Tibial nerve (tissue), 4 donors: ENCODE measurements at places on chromosomes 7 and 10. TPM values are rescaled to one million over a fixed set of nuclear protein-coding genes. Genes with fewer than 3 reads are reported as not detected.
A peak's percentile ranks its signal among the peaks of the same experiment; 100 is the strongest.

GRCh38 chr7:21238400-21239116, 189.3 kb upstream of the SP4 start:
- DNase-seq = no peak
- H3K27me3 ChIP-seq = no peaks in the 10 kb centered on the region
- H3K36me3 ChIP-seq = no peaks in the 10 kb centered on the region
- H3K4me1 ChIP-seq = no peaks in the 10 kb centered on the region
- no peak overlapping the region for H3K4me3 ChIP-seq

DNA sequence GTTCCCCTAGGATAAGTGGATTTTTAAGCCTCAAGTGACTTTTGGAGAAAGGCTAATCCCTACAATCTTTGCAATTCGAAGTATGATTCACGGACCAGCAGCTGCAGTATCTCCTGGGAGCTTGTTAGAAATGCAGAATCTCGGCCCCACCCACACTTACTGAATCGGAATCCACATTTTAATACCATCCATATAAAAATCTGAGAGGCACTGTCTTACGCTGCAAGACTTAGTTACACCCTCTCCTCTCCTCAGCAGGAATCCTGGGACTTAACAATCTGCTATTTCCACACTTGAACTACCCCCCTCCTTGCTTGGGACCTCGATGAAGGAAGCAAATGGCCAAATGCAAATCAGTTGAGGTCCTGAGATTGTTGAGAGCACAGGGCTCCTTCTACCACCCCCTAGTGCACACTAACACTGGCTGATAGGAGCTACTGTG, 21.0 kb downstream of the ITPRIP start:
- no peaks in the 10 kb centered on the region for H3K36me3 ChIP-seq
- no peaks in the 10 kb centered on the region for H3K27me3 ChIP-seq
- H3K4me1 ChIP-seq = peaks cover 72% of the 10 kb centered on the region
- peak overlapping the region; percentile 97 for H3K27ac ChIP-seq
- H3K4me3 ChIP-seq = no peak overlapping the region

- DNase-seq = no peak
- H3K4me1 ChIP-seq = no peaks in the 10 kb centered on the region
- no peaks in the 10 kb centered on the region for H3K36me3 ChIP-seq
- H3K27me3 ChIP-seq = no peaks in the 10 kb centered on the region
These were observed 124.2 kb downstream of the ATE1 start for GRCh38 chr10:121803611-121804010.

DNA sequence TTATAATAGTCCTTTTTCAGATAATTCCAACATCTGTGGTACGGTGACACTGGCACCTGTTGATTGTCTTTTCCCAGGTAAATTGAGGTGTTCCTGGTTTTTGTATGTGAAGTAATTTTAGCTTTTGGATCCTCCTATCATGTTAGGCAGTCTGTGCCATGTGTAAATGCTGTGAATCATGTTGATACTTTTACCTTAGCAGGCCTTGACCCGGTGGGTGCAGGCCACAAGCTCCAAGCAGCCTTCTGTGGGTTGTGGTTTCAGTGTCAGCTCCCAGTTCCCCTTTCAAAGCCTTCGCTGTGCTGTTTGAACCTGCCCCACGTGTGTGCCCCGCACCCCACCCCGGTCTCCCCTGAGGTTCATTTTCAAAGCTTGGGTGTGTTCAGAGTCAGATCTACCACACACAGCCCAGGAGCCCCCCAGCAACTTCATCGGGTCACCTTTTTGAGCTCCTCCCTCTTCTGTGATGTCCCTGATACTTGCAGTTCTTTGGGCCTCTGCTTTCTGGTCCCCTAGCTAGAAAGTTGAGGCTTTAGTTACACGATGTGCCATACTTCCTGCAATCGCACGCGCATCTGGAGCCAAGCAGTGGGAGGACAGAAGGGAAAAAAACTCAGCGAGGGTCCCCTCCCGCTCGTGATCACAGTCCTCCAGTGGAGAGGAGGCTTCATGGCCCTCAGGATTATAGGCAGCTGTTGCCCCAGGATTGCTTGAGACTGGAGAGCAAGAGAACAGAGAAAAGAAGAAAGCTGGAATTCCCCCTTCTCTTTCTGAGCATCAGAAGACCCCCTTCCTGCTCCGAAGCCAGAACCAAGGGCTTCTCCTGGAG, 8.7 kb upstream of the BHLHA15 start:
- no peaks in the 10 kb centered on the region for H3K27me3 ChIP-seq
- no peaks in the 10 kb centered on the region for H3K36me3 ChIP-seq
- DNase-seq = no peak

DNA sequence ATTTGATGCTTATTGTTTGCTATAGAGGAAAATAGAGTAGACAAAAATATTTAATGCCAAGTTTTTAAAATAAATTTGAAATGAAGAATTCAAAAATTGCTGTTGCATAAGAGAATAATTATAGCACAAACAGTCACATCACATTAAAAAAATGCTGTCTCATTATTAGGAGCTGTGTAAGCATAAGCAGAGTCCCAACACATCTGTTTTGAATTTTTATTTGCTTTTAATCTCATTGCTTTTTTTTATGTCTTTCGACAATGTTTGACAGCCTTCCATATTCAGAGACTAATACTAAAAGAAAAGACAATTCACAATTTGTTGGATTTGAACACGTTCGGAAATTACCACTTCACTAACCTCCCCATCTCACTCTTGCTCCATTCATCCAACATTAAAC, 143.5 kb downstream of the TFPI2 start:
- no peak overlapping the region for H3K27ac ChIP-seq
- no peaks in the 10 kb centered on the region for H3K36me3 ChIP-seq
- no peak for DNase-seq
- no peaks in the 10 kb centered on the region for H3K27me3 ChIP-seq

DNA sequence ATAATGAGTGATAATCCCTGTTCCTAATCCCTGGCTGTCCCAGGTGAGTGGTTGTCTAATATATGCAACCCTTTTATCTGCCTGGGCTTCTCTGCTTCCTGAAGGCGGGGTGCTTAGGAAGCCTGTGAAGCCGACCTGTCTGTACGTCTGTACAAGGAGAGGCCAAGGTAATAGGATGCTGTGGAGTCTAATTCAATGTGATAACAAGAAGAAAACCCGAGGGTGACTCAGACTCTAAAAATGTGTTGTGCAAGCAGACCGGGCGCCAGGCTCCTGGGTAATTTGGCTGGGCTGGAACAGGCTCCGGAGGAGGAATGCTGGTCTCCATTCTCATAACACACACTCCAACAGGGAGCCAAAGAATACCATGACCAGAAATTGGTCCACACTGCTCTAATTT, 43.6 kb downstream of the THNSL1 start:
- peak; percentile 38 for DNase-seq
- H3K27me3 ChIP-seq = no peaks in the 10 kb centered on the region
- H3K4me3 ChIP-seq = no peak overlapping the region

GRCh38 chr7:621572-622285, 102.1 kb upstream of the PDGFA start:
- H3K4me3 ChIP-seq = no peak overlapping the region
- no peak for DNase-seq
- H3K27me3 ChIP-seq = no peaks in the 10 kb centered on the region
- no peaks in the 10 kb centered on the region for H3K36me3 ChIP-seq
- no peaks in the 10 kb centered on the region for H3K4me1 ChIP-seq

GRCh38 chr10:89837165-89838043, 136.0 kb downstream of the KIF20B start:
- no peaks in the 10 kb centered on the region for H3K4me1 ChIP-seq
- DNase-seq = peak; percentile 15
- no peak overlapping the region for H3K27ac ChIP-seq
- H3K27me3 ChIP-seq = peaks cover 14% of the 10 kb centered on the region
- peak overlapping the region; percentile 26 for H3K4me3 ChIP-seq
- H3K36me3 ChIP-seq = no peaks in the 10 kb centered on the region

DNA sequence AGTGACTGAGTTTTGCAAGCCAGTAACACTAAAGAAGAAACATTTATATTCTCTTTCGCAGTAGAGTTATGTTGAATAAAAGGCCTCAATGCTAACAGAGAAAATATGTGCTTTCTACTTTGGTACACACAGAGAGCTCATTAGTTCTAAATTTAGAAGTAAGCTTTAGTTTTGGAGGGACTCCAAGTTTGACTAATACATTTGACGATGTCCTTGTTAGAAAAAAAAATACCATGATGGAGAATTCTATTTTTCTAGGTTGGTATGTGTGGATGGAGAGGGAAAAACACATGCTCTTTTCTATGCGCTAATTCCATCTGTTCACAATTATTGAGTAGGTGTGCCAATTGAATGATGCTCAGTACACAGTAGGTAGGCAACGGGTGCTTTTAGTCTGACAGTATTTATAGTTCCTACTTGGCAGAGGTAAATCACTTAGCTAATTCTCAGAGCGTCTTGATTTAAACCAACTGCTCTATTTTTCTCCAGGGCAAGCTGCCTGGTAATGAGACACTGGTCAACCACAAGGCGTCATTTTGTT, 327.2 kb upstream of the AKR1E2 start:
- no peak overlapping the region for H3K4me3 ChIP-seq
- no peaks in the 10 kb centered on the region for H3K27me3 ChIP-seq
- no peak for DNase-seq
- peak overlapping the region; percentile 87 for H3K27ac ChIP-seq

DNA sequence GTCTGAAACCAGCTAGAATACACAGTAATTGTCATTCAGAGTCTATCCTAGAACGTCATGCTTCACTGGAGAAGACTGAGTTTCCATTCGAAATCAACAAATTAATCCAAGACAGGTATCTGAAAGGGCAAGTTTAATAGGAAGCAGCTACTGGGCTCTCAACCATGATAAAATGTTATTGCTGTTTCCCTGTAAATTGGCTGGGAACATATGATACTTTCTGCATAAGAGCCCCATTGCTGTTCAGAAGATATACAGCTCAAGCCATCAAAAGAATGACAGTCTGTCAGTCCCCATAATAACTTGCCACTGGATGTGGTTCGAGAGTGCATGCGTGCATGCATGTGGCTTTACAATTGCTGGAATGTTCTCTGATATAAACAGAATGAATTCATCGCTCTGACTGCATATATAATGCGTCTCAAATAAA, 129.0 kb downstream of the HIBADH start:
- no peaks in the 10 kb centered on the region for H3K27me3 ChIP-seq
- H3K36me3 ChIP-seq = no peaks in the 10 kb centered on the region
- no peak overlapping the region for H3K4me3 ChIP-seq

- DNase-seq = no peak
- H3K27ac ChIP-seq = no peak overlapping the region
- H3K4me1 ChIP-seq = no peaks in the 10 kb centered on the region
- no peaks in the 10 kb centered on the region for H3K27me3 ChIP-seq
- H3K36me3 ChIP-seq = no peaks in the 10 kb centered on the region
These were observed 116.0 kb upstream of the IMMP2L start for GRCh38 chr7:111678281-111678680.

GRCh38 chr10:90435296-90435695, 422.5 kb downstream of the HTR7 start:
- DNase-seq = no peak
- H3K27ac ChIP-seq = no peak overlapping the region
- H3K36me3 ChIP-seq = no peaks in the 10 kb centered on the region

Gene ANXA8L1
- total RNA-seq = not detected

Gene KIF11
- total RNA-seq = 1.0 TPM

Gene SMKR1
- not detected for total RNA-seq

Gene STEAP2
- 20.1 TPM for total RNA-seq

Gene PIK3CG
- total RNA-seq = 8.4 TPM

Gene STEAP1B
- total RNA-seq = 9.4 TPM

Gene CCDC172
- total RNA-seq = not detected
